ENCODE measurements at places on chromosomes 13 and 19.

DNA sequence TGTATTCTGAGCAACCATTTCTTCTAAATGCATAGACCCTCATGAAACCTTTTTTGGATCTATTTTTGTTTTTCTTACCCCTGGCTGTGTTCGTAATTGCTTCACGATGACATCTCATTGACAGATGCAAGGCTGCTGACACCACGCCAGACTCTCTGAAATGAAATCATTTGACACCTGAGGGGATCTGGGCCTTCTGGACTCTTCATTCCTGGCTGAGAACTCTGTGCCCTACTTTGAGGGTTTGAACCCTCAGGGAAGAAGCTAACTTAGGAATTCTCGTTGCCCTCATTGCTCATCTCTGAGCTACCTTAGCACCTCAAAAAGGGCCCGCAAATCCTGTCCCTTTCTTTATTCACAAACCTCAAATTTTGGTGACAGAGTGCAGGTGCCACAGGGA is 40.5 kb upstream of the NBEA start:
- no peak for DNase-seq

GRCh38 chr19:13353625-13354024 is 152.7 kb downstream of the CACNA1A start:
- DNase-seq: no peak

DNA sequence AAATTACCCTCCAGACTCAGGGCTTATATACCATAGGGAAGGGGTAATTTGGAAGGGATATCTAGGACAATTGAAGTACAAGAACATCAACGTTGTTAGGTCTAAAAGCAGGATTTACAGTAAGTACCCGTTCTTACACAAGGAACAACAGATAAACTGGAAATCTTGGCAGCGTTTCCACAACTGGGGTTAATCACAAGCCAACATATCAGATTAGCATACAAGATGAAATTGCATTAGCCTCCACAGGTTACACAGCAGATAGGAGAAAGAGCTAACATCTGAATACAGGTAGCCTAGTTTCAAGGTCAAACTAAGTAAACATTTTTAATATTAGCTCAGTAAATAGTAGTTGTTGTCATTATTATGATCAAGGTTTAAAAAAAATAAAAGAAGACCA is 1214.0 kb upstream of the PCDH20 start:
- no peak for DNase-seq

- DNase-seq: no peak
Observed at GRCh38 chr13:106372199-106373155, 163.0 kb downstream of the EFNB2 start.

DNA sequence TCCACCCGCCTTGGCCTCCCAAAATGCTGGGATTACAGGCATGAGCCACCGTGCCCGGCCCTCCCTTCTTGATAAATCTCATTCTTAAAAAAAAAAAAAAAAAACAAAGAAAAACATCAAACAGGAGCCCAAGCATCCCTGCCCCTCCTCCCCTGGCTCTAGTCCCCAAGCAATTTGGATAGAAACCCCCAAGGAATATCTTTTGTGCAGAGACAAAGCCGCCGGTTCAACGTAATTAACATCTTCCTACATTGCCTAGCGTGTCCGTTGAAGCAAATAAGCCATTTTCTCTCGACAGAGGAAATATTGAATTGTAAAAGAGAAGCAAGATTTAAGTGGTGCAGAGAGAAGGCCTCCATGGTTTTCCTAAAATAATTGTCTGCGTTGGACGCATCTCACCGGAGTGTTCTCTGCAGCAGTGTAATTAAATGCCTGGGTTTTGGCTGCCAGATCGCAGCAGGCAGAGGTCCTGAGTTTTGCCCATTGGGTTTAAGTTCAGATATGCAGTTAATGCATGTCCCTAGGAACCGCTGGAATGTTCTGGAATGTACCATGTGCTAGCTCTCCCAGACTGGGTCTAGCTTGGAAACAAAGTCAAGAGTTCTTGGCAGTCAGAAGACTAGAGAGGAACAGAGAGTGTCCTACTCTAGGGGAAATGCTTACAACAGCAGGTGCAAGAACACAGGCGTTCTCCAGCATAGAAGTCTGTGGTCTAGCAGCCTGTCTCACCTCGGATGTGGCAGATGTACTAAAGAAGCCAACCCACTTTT is 30.8 kb downstream of the PIN1 start:
- peak; percentile 53 for DNase-seq

DNA sequence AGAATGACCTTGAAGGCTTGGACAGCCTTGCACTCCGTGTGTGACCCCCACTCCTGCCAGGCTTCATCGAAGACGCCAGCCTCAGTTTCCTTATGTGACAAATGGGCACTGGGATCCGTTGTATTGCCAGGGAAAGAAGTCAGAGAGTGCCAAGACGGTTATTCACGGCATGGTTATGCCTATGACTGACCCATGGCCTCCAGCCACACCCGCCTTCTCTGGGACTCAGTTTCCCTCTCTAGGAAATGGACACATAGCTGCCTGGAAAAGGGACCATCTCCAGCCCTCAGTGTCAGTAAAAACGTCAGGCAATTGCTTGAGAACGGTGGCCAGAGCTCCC is 915 bp upstream of the UBE2S start:
- DNase-seq: no peak

DNA sequence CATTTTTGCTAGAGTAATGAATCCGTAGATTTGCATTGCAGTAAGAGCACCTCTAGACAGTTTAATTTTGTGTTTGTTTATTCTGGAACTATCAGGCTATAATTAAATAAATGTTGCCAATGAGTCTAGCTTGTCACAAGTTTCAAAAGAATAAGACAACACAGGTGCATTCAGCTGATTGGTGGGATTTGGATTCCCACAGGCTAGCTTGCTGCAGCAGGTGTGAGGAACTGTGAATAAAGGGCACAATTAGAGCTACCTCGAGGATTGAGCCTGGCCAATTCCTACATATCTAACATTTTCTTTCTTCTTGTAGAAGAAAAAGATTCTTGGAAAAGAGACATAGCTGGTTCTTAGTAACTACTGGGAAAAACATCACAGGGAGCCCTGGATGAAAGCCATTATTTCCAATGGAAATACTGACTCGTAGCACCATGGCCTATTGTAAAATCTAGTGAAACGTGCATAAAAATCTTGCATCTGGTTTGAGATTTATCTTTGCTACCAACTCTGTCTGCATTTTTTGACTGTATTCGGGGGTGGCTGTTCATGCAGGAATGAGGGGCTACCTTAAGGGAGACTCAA is 360.9 kb downstream of the FGF9 start:
- DNase-seq: no peak

DNA sequence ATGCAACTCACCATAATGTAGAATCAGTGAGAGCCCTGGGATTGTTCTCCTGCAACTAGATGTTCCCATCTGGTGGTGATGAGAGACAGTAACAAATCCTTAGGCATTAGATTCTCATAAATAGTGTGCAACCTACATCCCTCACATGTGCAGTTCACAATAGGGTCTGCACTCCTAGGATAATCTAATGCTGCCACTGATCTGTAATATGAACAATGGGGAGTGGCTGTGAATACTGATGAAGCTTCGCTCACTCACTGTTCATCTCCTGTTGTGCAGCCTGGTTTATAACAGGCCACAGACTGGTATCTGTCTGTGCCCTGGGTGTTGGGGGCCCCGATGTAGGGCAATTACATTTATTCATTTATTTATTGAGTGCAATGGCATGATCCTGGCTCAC is 86.9 kb downstream of the ZNF254 start:
- DNase-seq: no peak

DNA sequence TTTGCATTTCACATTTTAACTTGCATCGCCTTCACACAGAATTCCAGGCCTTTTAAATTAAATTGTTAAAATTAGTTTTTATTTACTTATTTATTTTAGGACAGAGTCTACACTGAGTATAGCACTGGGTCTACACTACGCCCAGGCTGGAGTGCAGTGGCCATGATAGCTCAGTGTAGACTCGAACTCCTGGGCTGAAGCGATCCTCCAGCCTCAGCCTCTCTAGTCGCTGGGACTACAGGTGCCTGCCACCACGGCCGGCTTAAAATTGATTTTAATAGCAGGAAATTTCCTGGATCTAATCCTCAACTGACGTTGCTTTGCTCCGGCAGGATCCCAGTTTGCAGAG is 301 bp upstream of the ZNF610 start:
- no peak for DNase-seq

DNA sequence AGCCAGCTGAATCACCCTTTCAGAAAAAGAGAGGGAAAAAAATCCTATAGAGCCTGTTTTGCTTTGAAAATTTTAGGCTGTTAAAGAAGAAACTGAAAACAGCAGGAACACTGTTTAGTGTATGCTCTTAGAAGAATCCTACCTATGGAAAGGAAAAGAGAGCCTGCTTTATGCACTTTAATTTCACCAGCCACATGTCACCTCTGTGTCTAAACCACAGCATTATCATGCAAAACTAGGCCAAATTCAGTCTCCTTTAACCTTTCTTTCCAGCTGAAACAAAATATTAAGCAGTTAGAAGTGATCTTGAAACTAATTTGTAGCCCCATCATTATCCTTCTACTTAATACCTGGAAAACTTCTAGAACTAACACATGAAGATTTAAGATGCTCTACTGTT is 97.2 kb upstream of the MAB21L1 start:
- DNase-seq: no peak

GRCh38 chr19:30667227-30667626 is 295.0 kb downstream of the ZNF536 start:
- no peak for DNase-seq

- no peak for DNase-seq
Observed at GRCh38 chr13:104920091-104920490, 1615.4 kb downstream of the EFNB2 start.

DNA sequence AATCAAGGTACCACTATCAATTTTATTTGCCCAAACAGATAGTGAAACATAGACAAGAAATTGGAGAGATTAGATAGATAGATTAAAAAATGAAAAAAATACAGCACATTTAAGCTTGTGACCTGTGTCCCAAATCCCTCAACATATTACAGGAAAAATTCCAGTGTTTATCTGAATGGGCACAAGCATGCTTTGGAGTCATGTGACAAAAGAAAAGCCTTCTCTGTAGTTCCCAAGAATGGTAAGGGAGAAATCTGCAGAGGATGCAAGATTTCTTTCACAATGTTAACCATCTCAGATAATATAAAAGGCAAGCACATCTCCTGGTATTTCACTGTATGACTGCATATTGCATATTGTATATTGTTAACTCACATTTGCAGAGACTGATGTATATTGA is 168.0 kb downstream of the PCDH9 start:
- DNase-seq: no peak

GRCh38 chr13:102041544-102041943 is 360.3 kb downstream of the FGF14 start:
- DNase-seq: no peak

DNA sequence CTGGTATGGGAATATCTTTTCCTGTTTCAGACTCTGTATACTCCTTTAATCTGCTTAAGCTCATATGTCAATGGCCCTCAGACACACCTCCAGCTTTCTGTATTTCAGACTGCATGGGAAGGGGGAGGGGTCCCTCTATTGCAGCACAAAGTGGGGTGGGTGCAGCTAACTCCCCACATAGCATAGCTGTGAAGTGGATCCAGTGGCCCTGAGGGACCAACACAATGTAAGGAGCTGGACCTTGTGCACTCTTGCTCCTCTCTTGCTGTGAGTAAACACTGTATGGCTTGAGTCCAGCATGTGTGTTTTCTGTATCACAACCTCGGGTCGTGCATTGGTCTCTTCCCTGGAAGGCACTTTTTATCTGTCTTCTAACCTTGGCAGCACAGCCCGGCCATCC is 669.9 kb downstream of the PCDH9 start:
- no peak for DNase-seq

DNA sequence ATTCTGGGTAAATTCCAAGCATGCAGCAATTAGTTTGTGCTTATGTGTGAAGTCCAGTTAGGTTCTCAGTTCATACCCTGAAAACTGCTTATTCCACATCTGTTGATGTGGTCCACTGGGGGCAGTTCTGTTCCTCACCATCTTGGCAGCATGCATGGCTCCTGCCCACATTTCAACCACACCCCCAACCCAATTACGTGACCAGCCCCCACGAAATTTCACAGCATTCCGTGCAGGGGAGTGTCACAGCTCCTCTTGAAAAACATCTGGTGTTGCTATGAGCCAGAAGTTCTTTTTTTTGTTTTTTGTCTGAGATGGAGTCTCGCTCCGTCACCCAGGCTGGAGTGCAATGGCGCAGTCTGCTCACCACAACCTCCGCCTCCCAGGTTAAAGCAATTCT is 9.1 kb upstream of the ERVK3-1 start:
- no peak for DNase-seq

GRCh38 chr13:51823359-51823758 is 19.4 kb upstream of the DHRS12 start:
- DNase-seq: no peak

DNA sequence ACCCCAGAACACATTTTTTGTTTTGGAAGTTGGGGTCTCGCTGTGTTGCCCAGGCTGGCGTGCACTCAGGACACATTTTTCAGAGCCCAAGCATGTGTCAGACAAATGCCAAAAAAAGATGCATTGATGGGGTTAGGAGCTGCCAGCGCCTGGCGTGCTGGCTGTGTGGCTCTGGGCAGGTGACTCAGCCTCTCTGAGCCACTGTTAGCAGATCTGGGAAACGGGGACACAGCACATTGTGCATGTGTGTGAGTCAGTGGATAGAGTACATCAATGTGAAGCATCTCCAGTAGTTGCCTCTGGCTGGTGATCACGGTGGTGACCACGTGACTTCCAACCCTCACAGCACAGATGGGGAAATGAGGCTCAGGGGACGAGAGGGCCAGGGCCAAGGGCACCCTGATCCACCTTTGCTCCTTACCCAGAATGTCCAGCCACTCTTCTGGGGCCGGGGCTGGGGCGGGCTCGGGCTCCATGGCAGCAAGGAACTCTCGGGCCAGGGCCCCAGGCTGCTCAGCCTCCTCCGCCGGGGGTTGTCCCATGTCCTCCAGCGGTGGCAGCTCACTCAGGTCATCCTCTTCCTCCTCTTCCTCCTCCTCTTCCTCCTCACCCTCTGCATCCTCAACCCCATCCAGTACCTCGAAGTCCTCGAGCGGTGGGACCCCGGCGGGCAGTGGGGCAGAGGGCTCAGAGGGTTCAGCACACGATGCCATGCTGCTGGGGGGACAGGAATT is 1.9 kb downstream of the FKBP8 start:
- DNase-seq: no peak

DNA sequence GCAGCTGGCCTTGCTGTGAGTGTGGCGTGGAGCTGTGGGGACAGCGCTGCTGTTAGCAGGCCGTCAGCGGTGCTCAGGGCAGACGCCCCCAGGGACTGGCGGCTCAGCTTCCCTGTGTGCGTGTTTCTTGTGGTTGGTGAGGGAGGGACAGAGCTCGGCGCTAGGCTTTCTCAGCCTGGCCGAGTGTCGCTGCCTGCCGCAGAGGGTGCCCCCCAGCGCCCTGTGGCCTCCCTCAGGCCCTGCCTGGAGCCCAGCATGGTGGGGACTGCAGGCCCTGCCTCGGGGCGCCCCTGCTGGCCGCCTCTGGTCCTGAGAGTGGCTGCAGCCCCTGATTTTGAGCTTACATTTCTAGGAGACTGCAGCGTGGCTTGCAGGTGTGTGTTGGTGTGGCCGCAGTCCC is 35.5 kb downstream of the DOT1L start:
- no peak for DNase-seq

GRCh38 chr13:65638572-65639168 is 1591.5 kb downstream of the PCDH9 start:
- DNase-seq: no peak

GRCh38 chr13:24827799-24828198 is 63.8 kb downstream of the RNF17 start:
- no peak for DNase-seq

GRCh38 chr13:43303033-43303729 is 279.8 kb downstream of the DNAJC15 start:
- DNase-seq: no peak

All from NCI-H1436 treated with DMSO at 0.1 percent for 48 hours (cell line).